ENCODE measurements at places on chromosomes 3 and 15. TPM values are rescaled to one million over a fixed set of nuclear protein-coding genes. Genes with fewer than 3 reads are reported as not detected.

DNA sequence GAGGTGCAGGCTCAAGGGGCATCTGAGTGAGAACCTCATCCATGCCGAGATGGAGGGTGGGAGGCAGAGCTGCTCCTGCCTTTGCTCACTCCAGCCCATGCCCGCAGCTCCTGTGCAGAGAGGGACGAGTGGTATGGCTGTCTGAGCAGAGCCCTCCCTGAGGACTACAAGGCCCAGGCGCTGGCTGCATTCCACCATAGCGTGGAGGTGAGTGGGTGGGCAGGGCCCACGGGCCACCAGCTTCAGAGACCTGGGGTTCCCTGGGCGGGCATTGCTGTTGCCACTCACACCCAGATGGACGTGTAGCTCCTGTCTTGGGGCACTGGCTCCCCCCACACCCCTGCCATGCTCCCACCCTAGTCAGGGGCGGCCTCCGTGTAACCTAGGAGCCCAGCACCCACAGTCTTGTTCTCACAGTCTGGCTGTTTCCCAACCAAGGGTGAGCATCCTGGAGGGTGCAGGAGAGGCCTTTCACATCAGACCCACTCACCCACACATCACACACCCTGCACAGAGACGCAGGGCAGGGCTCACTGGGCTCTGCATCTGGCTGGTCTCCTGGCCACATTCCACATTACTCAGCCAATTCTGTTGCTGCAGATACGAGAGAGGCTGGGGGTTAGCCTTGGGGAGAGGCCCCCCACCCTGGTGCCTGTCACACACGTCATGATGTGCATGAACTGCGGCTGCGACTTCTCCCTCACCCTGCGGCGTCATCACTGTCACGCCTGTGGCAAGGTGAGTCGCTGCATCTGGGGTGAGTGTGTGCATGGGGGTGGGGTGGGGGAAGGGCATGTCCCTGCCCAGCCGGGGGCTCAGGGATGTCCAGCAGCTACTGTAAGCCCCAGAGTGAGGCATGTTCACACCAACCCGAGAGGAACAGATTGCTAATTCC, 25.3 kb upstream of the NR2C2 start:
- DNase-seq, result no peak

- no peak for DNase-seq
Measured at GRCh38 chr3:63705092-63705645, 52.7 kb downstream of the SNTN start.

- no peak for DNase-seq
Measured at GRCh38 chr15:70029297-70029701, 68.4 kb downstream of the TLE3 start.

GRCh38 chr3:172332256-172333041, 115.8 kb downstream of the GHSR start:
- peak; percentile 67 for DNase-seq

DNA sequence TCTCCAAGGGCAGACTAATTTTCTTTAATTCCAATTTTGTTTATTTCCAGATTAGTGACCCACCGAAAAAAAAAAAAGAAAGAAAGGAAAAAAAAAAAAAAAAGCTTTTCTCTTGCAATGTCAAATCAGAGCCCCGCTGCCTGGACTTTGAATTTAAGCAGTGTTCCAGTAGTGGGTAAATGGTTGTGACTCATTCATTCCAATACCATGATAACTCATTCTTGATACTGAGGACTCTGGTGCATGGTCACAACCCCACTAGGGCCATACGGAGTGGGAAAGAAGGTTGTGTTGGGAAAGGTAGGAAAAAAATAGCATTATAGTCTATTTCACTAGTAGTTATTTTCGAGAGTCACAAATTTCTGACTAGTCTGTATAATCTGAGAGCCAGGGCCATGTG, 59.1 kb upstream of the COL8A1 start:
- DNase-seq, result no peak

- DNase-seq, result no peak
Measured at GRCh38 chr3:31422237-31422636, 110.5 kb upstream of the STT3B start.

DNA sequence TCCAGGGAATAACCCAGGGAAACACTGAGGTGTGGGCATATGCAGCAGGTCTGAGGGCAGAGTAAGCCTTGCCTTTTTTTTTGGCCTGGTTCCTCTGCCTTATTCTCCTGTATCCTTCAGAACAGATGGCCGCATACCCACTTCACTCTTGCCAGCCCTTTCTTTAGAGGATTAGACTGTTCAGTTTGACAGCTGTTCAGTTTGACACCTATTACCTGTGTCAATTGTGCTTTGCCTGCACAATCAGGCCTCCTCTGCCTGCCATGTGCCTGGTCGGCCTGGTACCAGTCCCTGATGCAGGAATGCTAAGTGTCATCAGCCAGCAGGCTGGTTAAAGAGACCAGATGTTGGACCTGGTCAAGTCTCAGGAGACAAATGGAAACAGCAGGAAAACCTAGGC, 22.3 kb downstream of the TM6SF1 start:
- DNase-seq, result no peak

GRCh38 chr3:195752066-195752465, 31.3 kb downstream of the MUC20 start:
- DNase-seq, result no peak

GRCh38 chr3:14404631-14405359, 2.4 kb downstream of the SLC6A6 start:
- DNase-seq, result no peak

GRCh38 chr3:55661141-55661540, 174.0 kb upstream of the WNT5A start:
- no peak for DNase-seq

GRCh38 chr3:23221136-23221535, 18.0 kb downstream of the UBE2E2 start:
- no peak for DNase-seq

DNA sequence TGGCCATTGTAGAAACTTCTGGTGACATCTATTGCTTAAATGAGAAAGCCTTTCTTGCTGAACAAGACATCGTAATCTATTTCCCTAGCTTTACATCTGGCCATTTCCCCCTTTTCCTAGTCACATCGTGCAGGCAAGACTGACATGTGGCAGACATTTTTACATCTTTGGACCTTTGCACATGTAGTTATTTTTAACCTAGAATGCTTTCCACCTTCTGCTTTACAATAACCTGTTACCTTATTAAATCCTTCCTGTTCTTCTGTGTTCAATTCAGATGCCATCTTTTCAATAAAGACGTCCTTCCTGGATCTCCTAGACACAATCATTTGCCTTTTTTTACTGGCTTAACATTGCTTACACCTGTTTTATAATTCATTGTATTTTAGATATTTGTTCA, 343.3 kb downstream of the DIPK2A start:
- no peak for DNase-seq

DNA sequence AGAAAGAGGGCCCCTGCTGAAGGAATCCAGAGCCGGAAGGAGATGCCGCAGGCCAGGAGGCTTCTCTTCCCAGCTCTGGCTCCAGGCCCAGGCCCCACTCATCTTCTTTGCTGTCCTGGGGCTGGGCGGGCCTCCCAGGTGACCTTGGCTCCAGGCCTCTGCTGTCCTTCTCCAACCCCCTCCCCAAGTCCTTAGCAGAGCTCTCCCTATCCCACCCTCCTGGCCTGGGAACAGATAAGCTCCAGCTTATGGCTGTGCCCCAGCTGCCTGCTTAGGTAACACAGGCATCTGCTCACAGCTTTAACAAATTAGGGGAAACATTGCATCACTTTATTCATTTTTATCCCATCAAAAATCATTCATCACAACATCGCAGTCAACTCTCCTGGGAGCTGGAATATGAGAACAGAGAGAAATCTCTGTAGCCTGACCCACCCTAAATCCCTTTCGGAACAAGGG, 86.9 kb downstream of the SEMA5B start:
- no peak for DNase-seq

GRCh38 chr3:2390926-2391532, 292.4 kb downstream of the CNTN4 start:
- no peak for DNase-seq

- no peak for DNase-seq
Measured at GRCh38 chr3:113186566-113186965, 24.8 kb upstream of the BOC start.

DNA sequence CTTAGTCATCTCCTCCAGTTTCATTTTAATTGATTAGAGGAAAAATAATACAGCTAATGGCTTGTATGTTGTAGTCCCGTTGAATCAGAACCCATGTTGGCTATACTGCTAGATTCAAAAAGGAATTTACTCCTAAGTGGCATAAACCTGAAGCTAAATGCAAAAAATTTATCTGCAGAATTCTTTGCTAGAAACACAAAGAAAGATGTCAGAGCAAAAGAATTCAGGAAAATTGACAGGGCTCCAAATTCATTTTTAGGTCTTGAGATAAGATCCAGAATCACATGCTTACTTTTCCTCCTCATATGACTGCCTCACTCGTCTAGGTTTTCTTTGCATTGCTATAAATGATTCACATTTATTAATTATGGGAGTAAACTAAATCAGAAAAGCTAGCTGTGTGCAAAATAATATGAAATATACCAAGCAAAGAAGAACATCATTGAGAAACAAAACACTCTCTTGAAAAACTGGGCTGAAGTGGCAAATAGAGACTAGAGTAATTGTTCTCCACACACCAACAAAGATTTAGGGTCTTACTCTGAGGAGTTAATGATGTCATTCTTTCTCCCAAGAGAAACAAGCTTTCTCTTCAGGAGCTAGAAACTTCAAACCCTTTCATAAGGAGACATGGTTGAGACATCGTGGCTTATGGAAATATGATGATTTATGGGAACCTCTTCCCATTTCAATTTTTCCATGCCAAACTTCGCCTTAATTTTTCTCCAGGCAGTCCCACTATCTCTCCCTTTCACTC, 94.8 kb upstream of the FEZF2 start:
- no peak for DNase-seq

GRCh38 chr3:171984883-171985282, 54.5 kb upstream of the FNDC3B start:
- DNase-seq, result no peak

DNA sequence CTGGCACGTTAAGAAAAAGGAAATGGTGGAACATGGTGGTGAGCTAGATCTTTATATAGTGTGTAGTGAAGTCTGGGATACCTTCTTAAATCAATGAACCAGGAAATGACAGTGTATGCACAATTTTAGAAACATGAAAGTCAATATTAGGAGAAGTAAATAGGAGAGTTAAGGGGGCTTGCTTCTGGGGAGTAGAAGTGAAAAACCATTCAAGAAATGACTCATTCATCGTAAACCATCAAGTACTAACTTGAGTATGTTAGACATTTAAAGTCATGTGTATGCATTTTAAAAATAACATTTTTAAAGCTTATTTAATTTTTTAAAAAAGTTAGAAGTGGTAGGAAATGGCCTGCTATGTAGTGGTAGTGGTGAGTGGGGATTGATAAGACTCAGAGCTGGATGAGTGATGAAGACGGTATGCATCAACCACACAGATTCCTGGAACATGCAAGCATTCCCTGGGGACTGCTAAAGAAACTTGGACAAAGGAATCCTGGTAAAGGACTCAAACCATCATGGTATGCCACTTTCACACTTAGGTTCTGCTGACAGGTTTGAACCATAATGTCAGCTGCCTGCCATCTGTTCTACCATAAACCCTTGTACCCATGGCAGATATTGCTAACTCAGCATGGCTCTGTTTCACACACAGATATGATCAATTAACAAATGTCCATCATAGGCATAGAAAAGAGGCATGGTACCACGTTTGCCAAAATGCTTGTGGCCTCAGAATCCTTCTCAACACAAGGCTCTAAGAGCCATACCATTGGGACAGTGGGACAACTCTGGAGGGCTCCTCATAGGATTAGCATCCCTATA, 28.9 kb upstream of the MITF start:
- DNase-seq, result no peak

DNA sequence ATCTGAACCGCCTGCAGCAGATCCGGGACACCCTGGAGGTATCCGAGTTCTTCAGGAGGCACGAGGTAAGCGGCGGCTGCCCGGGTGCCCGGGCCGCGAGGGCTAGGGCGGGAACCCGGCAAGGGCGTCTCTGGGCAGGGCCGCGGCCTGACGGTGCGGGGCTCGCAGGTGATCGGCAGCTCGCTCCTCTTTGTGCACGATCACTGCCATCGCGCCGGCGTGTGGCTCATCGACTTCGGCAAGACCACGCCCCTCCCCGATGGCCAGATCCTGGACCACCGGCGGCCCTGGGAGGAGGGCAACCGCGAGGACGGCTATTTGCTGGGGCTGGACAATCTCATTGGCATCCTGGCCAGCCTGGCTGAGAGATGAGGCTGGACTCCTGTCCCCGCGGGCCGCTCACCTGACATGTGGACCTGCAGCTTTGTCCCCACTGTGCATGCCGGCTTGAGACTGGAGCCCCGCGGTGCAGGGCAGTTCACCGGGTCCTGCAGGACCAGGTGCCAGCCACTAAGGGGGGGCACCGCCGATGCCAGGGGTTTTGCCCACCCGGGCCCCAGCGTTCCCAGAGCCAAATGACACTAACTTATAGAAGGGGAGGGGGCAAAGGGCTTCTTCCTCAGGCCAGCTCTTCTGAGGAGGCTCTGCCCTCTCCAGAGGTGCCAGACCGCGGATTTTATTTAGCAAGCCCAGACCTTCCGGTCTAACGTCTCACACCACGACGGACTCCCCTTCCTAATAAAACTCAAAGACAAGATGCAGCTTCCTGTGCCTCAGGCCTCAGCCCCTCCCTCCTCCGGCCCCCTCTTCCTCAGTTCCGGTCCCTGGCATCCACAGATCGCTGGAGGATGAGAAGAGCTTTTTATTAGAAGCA, 9.4 kb downstream of the ITPKA start:
- peak; percentile 75 for DNase-seq

DNA sequence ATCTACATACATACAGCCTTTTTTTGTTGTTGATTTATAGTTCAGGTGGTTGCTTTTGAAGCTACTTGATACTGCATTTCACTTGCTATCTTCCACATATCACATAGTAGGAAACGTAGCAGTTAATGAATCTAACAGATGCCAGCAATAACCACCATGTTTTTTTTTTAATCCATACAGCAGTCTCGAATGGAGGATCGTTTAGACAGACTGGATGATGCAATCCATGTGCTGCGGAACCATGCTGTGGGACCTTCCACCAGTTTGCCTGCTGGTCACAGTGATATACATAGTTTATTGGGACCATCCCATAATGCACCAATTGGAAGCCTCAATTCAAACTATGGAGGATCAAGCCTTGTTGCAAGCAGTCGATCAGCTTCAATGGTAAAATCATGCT, 123.2 kb upstream of the CGNL1 start:
- no peak for DNase-seq

GRCh38 chr3:62678841-62679240, 196.4 kb downstream of the CADPS start:
- DNase-seq, result peak; percentile 63

LIPC gene
- total RNA-seq, result not detected

CP gene
- 1.1 TPM for total RNA-seq

CCR9 gene
- not detected for total RNA-seq

CIDEC gene
- total RNA-seq, result not detected

SLC2A2 gene
- not detected for total RNA-seq

CHRNB4 gene
- total RNA-seq, result 1.9 TPM

HYAL1 gene
- 2.0 TPM for total RNA-seq

VGLL4 gene
- total RNA-seq, result 42.1 TPM

ECE2 gene
- not detected for total RNA-seq

TMC3 gene
- not detected for total RNA-seq
